ENCODE measurements at places on chromosomes 1 and 21.

GRCh38 chr1:91585982-91586381 lies 85.3 kb downstream of the CDC7 start:
- DNase-seq: no peak

- DNase-seq: no peak
These were observed 21.8 kb downstream of the CHD1L start for GRCh38 chr1:147264158-147264768.

DNA sequence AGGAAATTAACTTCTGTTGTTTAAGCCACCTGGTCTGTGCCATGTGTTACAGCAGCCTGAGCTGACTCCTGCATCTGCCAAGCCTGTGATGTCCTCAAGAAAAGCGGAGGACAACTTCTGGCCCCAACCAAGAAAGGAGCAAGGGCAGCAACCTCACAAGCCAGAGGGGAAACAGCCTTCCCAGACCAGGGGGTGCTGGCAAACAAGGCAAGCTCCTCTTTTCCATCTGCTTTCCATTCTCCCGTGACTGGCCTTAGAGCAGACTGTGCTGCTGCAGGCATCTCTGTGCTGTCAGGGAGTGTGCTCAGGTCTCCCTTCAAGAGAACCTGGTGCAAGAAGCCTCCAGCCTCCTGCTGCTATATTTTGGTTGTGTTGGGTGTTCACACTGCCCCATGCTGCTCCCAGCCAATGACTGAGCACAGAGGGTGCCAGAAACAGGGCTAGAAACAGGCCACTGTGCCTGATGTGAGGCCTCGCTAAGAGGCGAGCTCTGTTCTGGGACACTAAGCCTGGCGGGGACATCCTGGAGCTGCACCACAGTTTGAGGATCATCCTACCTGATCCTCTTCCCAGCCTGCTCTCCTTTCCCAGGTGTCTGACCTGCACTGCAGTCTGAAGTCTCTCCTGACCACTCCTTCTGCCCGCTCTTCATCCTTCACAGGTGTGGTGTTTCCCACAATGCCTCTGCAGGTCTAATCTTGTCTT lies 27.5 kb upstream of the SLAMF9 start:
- DNase-seq: no peak

DNA sequence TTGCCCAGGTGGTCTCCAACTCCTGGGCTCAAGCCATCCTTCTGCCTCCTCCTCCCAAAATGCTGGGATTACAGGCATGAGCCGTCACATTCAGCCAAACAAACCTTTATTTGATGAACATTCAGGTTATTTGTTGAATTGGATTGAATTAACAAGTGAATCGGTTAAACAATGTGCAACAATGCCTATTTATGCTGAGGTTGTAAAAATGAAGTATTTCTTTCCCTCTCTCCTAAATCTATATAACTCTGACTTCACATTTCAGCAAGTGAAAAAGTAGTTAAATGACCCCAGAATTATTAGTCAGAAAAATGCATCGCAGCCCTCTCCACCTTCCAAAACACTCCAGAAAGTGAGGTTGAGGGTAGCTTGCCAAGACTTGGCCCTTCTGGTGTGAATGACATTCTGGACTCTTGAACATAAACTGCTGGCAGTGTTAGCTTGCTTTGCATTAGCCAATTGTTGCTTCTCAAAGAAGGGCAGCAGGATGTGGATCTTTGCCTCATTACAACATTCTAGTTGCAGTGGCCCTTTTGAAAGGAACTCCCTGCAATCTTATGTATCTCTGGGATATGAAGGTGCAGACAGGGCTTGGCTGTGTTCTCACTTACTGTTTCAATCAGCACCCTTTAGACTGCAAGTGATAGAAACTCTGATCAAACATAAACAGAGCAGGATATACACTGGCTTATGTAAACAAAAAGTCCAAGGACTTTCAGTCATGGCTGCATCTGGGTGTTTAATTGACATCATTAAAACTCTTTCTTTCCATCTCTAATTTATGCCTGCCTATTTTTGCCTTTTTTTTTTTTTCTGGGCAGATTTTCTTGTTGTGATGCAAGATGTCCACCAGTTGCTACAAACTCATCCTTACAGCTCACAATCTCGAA lies 22.4 kb downstream of the EDN2 start:
- no peak for DNase-seq

GRCh38 chr1:24873148-24873547 lies 56.9 kb downstream of the RUNX3 start:
- no peak for DNase-seq

- DNase-seq: no peak
These were observed 82.8 kb downstream of the AXDND1 start for GRCh38 chr1:179448437-179449149.

DNA sequence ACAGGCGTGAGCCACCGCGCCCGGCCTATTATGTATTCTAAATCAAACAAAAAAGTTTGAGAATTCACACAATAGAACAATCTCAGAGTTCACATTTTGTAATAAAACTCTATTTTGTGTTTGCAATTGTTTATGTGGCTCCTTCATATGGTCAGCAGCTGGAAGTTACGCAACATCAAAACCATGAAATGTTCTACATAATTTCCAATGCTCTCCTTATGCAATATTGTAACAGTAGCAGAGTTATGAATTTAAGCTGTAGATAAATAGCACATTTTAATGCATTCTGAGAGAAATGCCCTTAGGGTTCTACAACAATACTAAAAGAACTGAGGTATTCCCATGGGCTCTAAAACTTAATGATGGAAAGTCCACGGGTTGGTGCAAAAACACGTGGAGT lies 62.3 kb upstream of the COL11A1 start:
- no peak for DNase-seq

DNA sequence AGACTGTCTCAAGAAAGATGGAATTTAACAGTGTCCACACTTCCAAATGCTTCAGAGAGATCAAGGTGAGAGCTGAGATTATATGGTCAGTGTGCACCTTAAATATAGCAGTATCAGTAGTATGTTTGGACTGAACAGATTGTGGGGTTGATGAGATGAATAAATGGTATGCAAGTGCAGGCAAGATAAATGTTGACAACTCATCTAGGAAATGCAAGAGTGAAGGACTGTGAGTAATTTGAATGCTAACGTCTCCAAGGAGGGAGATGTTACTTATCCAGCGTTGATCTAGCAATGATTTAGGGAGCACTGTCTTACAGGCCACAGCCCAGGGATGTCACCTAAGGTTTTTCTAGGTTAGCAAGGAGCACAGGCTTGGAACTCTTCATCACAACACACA lies 170.7 kb upstream of the GALNT2 start:
- no peak for DNase-seq

DNA sequence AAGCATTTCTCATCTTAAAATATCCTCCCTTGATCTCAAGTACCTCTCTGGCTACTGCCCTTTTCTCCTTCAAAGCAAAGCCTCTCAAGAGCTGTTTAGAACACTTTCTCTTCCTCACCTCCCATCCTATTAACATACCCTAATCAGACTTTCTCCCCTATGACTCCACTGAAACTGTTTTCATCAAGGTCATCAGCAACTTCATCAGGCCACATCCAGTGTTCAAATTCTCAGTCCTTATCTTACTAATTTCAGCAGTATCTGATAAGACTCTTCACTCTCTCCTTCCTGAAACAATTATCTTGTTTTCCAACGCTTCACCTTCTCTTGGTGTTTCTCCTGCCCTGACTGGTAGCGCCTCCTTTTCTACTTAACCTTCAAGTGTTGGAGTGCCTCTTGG lies 1.5 kb upstream of the RAP1A start:
- no peak for DNase-seq

DNA sequence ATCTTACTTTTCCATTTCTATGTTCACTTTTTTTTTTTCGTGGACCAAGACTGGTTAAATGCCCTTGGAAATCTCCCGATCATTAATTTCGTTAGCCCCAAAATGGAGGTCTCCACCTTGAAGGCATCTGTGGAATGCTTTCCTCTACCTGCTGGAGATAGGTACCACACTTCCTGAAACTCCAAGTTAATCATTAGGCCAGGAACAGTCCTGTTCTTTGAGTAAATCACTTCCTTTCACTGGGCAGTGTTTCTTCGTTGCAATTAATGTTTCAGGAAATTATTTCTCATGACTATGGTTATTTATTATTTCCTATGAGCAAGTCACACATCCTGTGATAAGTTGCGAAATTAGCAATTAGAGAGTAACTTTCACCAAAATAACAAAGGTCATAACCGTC lies 225.2 kb upstream of the LYPLAL1 start:
- DNase-seq: no peak

- DNase-seq: no peak
These were observed 26.6 kb downstream of the SLC22A15 start for GRCh38 chr1:116002781-116003420.

GRCh38 chr1:228900099-228900885 lies 165.0 kb downstream of the RHOU start:
- no peak for DNase-seq

DNA sequence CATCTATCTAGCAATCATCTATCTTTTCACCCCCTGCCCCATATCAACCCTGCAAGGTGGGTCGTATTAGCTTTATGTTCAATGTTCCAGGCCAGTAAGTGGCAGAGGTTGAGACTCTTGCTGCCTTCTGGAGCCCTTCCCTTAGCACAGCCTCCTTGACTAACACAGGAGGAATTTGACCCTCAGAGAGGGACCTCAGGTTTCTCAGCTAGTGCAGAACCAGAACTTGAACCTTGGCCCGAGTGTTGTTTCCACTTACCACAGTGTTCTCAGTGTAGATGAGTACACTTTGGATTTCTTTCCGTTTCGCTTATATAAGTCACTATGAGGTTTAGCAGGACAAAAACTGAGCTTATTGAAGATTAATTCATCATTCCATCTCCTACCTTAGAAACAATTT lies 11.1 kb upstream of the ATF3 start:
- no peak for DNase-seq

- DNase-seq: no peak
These were observed 455.3 kb upstream of the USP24 start for GRCh38 chr1:55670331-55671082.

- no peak for DNase-seq
These were observed 60.6 kb upstream of the CD34 start for GRCh38 chr1:207971331-207972219.

DNA sequence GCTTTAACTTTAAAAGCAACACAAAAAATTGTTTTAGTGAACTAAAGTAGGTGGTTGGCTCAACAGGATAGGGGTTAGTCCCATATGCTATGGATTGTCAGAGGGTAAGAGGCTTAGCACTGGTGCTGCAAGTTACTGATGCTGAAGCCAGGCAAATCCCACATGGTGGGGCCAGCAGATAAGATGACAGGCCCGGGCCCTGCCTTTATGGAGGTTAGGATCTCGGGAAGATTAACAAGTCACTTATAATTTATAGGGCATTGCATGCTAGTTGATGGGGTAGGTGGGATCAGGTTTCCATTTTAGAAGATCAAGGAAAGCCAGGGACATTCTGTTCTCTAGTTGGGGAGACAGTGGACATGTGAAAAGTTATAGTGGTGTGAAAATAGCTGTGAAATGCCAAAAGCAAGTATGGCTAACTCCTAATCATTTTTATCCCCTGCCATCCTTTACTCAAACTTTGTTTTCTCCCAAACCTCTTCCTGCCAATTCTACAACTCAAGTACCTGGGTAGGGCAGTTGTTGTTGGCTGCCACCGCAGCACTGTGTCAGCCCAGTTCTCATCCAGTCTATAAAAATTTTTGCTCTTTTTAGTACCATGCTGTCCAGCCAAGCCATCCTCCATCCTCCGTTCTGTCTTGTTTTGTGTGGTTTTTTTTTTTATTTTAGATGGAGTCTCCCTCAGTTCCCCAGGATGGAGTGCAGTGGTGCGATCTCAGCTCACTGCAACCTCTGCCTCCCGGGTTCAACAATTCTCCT lies 10.3 kb downstream of the CHAF1B start:
- DNase-seq: no peak

GRCh38 chr1:145892486-145893087 lies 6.9 kb upstream of the ANKRD35 start:
- no peak for DNase-seq

DNA sequence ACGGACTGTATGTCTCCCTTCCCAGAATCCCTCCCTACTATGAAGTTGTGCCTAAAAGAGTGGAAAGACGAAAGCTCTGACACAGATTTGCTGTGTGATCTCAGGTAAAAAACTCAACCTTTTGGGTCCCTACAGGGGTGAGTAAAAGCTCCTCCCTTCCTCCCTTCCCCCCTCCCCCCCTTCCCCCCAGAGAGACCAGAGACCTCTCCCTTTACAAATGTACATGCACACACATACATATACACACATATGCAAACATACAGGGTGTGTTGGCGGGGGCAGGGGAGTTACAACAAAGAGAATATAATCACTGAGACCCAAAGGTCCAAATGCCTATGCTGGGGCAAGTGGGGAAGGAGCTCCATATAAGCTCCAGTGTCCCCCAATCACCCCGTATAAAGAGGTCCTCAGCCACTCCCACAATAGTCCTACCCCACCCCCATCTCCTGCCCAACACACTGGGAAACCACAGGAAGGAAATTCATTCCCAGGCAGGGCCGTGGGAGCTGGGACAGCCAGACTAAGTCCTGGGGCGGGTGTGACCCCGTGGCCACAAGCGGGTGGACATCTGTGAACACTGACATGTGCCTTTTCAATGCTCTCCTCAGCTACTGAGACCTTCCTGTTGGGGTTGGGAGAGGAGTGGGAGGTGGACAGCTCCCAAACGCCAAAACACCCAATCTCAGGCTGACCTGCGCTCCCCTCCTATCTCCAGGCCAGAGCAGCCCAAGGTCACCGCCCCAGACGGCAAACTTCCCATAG lies 2.0 kb downstream of the MEF2D start:
- no peak for DNase-seq

DNA sequence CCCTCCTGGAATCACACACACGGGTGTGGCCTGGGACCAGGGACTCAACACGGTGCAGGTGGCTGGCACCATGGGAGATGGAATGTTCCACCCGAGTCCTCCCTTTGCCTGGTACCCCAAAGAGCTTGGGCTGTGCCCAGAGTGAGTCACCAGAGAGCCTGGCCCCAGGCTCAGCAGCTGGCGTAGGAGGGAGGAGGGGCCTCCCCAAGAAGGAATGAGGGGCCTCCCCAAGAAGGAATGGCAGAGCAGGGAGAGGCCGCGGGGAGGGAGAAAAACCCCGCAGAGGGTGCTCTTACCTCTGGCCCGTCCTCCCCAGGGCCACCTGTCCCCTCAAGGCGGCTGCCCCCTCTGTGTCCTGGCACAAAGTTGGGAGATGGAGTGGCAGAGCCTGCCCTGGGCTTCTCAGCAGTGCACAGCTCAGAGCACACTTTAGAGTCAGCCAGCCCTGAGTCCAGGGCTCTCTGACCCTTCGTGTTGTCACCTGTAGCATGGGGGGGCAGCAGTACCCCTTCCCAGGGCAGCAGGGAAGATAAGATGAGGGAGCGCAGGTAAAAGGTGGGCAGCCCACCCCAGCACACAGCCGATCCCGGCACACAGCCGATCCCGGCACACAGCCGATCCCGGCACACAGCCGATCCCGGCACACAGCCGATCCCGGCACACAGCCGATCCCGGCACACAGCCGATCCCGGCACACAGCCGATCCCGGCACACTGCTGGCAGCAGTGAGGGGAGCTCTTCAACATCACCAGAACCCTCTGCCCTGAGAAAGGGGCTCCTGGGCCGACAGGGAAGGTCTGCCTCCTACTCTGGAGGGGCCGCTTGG lies 20.2 kb upstream of the KCNAB2 start:
- no peak for DNase-seq

GRCh38 chr21:45631540-45631939 lies 12.0 kb upstream of the PCBP3 start:
- no peak for DNase-seq
